ENCODE measurements at places on chromosomes 12 and 14.

- no peak for DNase-seq
These were observed 69.3 kb upstream of the HMGA2 start for GRCh38 chr12:65754744-65755595.

GRCh38 chr12:69474456-69474855 lies 4.3 kb downstream of the FRS2 start:
- DNase-seq: peak; percentile 13

DNA sequence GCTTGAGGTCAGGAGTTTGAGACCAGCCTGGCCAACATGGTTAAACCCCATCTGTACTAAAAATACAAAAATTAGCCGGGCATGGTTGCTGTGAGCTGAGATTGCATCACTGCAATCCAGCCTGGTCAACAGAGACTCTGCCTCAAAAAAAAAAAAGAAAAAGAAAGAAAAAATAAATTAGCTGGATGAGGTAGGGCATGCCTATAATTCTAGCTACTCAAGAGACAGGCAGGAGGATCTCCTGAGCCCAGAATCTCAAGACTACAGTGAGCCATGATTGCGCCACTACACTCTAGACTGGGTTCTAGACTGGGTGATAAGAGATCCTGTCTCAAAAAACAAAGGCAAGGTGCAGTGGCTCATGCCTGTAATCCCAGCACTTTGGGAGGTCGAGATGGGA lies 16.9 kb downstream of the PPP4R3A start:
- DNase-seq: no peak

- peak; percentile 70 for DNase-seq
These were observed 9.3 kb downstream of the KRAS start for GRCh38 chr12:25241167-25242020.

- DNase-seq: no peak
These were observed 186.3 kb downstream of the DACT1 start for GRCh38 chr14:58824106-58824505.

DNA sequence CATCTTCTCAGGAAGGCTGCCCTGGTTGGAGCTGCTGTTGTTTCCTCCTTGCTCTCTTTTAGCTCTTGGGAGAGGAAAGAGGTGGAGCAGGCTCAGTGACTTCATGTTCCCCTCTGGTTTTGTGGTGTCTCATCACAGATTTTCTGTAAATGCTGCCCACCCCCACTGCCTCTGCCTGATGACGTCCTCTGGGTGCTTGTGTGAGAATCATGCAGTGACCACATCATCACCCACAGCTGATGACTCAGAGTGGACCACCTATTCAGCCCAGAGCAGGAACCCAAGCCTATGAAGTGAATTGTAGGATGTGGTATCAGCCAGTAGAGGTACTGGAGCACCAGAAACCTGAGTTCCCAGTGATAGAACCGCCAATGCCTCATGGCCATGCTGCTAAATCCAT lies at the start of gene GZMB:
Gene GZMB, minus strand, starts transcription at position 33 of the 400 bp plus-strand sequence. Its CDS starts 30 bp downstream, at position 3.
- DNase-seq: no peak

- no peak for DNase-seq
These were observed 18.0 kb upstream of the SMUG1 start for GRCh38 chr12:54206791-54207190.

- no peak for DNase-seq
These were observed 90.7 kb downstream of the ZFP36L1 start for GRCh38 chr14:68702135-68702534.

- DNase-seq: no peak
These were observed 45.8 kb downstream of the GNS start for GRCh38 chr12:64713376-64713775.

DNA sequence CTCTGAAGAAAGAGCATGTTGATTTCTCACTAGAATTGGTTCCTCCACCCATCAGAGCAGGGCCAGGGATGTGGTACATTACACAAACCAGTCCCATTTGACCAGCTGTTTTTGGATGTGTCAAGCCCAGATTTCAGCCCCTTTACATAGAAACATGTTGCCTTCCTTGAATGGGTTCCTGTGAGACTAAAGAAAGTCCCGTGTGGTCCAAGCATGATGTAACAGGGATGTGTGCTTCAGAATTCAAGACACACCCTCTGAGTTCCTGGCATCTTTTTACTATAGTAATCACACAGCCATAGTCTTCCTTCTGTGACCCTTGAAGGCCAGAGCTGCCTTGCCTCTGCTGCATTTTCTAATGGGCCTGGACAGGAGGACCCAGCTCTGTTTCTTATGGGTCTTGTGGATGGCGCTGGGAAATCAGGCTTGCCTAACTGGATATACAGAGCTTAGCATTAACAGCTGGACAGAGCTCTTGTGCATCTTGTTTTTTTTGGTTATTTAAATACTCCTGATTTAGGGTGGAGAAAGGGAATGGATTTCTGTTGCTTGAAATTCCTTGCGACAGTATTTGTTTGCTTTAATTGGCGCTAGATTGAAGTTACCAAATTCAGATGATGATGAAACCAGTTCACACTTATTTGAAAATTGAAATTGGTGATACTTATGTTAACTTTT lies 341.0 kb downstream of the ZFP36L1 start:
- DNase-seq: peak; percentile 40

- DNase-seq: peak; percentile 9
These were observed 85.4 kb downstream of the WSCD2 start for GRCh38 chr12:108214486-108214885.

DNA sequence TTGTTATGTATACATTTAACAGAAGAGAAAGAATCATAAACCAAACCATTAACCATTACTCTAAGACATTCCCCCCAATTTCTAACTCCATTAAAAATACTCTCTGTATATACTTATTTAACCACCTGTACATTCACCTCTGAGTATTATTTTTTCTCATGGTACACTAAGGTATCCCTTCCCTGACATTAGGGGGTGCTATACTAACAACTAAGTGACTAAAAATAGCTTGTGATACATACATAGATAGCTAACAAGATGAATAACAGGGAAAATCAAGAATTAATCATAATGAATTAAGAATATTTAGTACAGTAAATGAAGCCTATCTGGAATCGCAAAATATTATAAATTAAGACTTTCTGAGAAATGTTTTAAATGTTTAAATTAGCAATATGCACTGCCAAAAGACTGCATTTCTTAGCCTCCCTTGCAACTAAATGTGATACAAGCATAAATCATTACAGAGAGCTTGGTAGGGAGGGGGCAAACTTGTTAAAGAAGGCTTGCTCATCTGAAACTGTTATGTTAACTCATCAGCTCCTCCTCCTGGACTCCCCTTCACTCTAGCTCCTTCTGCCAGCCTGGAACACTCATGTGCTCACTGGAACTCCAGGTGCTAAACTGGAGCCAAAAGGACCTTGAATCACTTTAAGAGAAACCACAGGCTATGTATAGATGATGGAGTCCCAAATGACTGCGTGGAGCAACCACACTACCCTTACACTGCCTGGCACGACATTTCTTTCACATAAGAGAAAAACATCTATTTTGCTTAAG lies 14.9 kb downstream of the C2CD5 start:
- peak; percentile 39 for DNase-seq

DNA sequence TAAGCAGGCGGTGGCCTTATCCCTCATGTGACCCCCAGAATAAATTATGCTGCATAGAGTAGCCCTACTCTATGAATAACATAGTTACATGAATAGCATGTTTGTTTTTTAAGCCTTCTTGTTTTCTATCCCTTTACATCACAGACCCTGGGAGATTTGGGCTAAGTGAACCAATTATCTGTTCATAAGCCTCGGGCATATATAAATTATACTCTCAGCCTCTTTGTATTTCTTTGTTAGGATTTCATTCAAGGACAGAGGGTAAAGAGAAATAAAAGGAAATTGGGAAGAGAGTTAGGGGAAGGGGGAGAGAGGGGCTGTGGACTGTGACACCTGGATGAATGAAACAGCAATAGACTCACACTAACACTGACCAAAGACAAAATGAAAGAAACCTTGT lies 35.3 kb upstream of the RTRAF start:
- no peak for DNase-seq

- DNase-seq: peak; percentile 29
These were observed 23.4 kb upstream of the NR2C1 start for GRCh38 chr12:95096852-95097251.

DNA sequence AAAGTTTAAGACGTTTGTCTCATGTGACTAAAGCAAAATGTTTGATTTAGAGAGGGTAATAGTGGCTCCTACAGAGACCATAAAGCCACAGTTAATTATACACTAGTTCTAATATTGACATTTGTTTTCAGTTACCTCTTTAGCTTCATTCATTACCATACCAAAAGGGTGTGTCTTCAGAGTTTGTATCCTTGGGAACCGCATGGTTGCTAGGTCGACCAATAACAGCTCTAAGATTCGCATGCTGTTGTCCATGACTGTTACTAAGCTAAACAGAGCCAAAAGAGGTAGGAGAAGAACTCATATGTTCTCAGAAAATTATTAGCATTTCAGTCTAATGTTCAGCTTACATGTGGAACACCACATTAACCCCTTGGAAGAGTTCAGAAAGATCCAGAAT lies 36.2 kb upstream of the ETNK1 start:
- no peak for DNase-seq

GRCh38 chr12:1809591-1810190 lies 10.7 kb upstream of the LRTM2 start:
- no peak for DNase-seq

DNA sequence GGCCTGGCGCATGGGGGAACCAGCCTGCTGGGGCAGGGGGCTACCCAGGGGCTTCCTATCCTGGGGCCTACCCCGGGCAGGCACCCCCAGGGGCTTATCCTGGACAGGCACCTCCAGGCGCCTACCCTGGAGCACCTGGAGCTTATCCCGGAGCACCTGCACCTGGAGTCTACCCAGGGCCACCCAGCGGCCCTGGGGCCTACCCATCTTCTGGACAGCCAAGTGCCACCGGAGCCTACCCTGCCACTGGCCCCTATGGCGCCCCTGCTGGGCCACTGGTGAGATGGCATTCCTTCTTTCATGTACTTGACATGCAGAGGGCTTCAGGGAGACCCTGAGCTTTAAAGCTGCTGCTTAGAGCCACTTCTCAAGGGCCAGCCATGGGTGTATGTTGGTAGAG lies 9.0 kb downstream of the LGALS3 start:
- DNase-seq: no peak

DNA sequence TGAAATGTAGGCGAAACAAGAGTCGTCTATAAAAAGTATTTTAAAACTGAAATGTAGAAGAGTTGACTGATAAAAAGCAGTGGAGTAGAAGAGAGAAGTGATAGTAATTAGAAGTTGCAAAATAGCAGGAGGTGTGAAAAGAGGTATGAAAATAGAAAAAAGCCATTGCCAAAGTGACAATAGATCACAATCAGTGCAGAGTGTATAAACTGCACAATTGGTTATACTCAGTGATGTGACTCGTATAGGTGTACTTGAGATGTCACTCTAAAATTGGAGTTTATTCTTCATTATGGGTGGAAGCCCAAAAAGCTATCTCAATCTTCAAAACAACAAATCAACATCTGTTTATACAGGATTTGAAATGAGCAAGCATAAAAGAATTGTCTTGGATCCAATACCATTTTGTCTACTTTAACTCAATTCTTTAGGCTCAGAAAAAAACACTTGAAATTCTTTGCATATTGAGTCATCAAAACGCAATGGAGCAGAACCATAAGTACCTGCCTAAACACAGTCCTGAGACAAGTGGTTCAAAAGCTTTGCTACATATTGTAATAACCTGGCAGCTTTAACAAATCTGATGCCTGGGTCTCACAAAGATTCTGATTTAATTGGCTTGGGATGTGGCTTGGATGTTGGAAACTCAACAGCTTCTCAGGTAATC lies 8.8 kb downstream of the IKBIP start:
- DNase-seq: peak; percentile 69

DNA sequence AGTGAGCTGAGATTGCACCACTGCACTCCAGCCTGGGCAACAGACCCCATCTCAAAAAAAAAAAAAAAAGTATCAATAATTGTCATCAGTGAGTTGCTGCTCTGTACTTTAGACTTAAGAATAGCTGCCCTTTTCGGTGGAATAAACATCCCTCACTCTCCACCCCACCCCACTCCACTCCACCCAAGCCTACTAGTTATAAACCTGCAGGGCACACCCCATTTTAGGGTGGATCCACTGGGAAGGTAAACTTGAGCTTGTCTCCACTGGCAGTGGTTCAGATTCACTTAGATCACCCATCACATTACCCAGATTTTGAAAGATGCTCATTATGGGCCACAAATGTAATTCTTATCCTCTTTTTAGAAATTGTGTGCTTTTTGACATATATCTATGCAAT lies 106.4 kb downstream of the GPR135 start:
- no peak for DNase-seq

GRCh38 chr14:94145902-94146527 lies 16.6 kb upstream of the IFI27L2 start:
- no peak for DNase-seq

DNA sequence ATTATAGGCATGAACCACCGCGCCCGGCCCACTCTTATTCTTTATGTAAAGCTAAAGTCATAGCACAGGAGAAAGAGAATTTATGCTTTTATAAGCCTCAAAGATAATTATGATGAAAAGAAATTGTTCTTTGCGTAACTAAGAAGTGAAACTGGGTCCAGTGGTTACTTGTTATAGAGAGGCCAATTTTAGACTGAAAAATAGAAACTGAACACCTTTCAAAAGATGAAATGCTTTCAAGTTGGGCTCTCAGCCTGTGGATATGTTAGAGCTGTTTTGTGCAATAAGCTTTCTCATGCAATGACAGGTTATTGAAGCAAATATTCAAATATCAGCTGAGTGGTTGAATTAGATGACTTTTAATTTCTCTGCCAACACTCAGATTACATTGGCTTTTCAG lies 7.9 kb downstream of the TMEM253 start:
- no peak for DNase-seq

GRCh38 chr14:56953884-56954283 lies 143.6 kb upstream of the OTX2 start:
- no peak for DNase-seq

GRCh38 chr14:22505309-22505696 lies 83.7 kb downstream of the DAD1 start:
- no peak for DNase-seq

DNA sequence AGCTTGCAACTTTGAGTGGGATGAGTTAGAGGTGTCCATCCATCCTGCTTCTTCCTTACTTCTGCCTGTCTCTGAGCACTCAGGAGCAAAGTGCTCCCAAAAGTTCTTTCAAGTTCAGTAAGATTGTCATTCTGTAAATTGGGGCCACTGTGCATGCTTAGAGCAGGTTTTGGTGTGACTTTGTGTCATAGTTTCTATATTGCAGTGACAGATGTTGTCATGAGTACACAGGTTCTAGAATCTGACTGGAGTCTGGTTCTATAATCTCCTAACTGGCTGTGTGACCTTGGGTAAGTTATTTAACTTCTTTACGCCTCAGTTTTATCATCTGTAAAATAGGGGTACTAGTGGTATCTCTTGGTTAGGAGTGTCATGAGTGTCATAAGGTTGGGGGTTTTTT lies 202.7 kb upstream of the BCL2L14 start:
- DNase-seq: no peak

GRCh38 chr14:74014299-74014698 lies 4.8 kb downstream of the ENTPD5 start:
- DNase-seq: no peak

Data from astrocyte of the spinal cord (primary cell).